Activated CD4-positive, alpha-beta T cell treated with anti-CD3 and anti-CD28 coated beads, Interleukin-2, amount 50 U/mL, for 16 hours (primary cell): ENCODE measurements at places on chromosomes 16 and 17.

GRCh38 chr17:66957951-66958579 lies 6.4 kb upstream of the CACNG4 start:
- no peak for DNase-seq

DNA sequence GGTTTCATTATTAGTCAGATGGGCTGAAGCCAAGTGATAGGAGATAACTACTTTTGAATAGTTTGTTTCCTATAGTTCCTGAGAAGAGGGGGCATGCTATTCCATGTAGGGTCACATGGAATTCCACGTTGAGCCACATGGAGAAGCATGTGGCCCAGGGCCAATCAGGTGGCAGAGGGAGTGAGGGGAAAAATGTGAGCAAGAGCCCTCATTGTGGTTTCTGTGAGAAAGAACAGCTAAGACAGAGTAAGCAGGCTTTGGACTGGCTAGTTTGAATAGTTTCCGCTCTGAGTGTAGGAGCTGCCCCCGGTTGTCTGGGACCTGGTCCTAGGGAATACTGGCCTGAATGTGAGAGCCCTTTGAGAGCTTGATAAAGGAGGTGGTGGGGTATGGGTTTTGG lies 69.9 kb upstream of the CNTNAP4 start:
- no peak for DNase-seq

DNA sequence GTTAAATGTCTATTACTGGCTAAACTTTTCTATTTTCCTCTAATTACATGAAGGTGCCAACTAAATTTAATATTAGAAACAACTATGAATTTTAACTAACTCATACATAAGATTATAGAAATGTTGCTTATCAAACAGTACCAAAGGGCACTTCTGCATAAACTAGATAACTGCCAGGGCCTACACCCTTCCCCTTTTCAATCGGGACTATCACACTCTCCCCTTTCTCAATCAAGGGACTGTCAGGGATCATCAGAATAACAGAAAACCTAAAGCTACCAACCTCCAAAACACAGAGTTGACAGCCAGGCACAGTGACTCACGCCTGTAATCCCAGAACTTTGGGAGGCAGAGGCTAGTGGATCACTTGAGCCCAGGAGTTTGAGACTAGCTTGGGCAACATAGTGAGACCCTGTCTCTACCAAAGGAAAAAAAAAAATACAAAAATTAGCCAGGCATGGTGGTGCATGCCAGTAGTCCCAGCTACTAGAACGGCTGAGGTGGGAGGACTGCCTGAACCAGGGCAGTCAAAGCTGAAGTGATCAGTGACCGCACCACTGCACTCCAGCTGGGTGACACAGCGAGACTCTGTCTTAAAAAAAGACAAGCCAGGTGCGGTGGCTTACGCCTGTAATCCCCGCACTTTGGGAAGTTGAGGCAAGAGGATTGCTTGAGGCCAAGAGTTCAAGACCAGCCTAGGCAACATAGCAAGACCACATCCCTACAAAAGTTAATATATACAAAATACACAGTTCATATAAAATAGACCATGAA lies 3.2 kb upstream of the PHLPP2 start:
- no peak for DNase-seq

GRCh38 chr17:49589577-49589927 lies 13.9 kb downstream of the NXPH3 start:
- DNase-seq = no peak

- DNase-seq = no peak
Observed at GRCh38 chr16:24023621-24024020, 187.8 kb downstream of the PRKCB start.

GRCh38 chr16:30115238-30115637 lies 1.9 kb upstream of the GDPD3 start:
- no peak for DNase-seq

- no peak for DNase-seq
Observed at GRCh38 chr16:3562914-3563480, 14.2 kb downstream of the NLRC3 start.

GRCh38 chr17:45149669-45150664 lies 1.7 kb downstream of the HEXIM1 start:
- peak; percentile 46 for DNase-seq

GRCh38 chr16:2486645-2487516 lies 12.0 kb downstream of the TBC1D24 start:
- peak; percentile 74 for DNase-seq

DNA sequence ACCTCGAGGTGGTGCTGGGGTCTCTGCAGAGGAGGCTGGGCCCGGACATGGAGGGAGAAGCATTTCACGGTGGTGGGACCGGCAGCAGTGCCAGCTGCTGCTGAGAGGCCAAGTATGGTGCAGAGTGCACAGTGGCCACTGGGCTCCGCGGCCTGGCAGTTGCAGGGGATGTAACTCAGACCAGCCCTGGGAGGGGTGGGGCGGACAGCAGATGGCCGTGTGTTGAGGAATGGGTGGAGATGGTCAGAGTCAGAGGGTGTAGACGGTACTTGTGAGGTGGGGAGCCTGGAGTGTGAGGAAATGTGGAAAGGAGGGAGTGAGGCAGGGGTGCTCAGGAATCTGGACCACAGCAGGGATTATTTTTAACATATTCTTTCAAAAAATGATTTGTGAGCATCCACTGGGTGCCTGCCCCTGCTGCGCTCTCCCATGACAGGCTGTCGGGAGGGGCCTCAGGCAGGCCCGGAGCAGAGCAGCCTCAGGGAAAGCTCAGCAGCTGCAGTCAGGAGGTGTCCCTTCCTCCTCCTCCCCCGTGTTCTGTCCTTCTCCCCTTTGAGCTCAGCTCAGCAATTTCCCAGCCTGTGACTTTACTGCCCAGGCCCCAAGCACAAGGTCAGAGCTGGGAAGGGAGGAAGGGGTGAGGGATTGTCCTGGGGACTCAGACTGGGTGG lies 113.1 kb downstream of the RAP1GAP2 start:
- no peak for DNase-seq

- no peak for DNase-seq
Observed at GRCh38 chr16:49414671-49415070, 41.1 kb downstream of the C16orf78 start.

- no peak for DNase-seq
Observed at GRCh38 chr17:35210741-35211140, 16.5 kb upstream of the SLC35G3 start.

DNA sequence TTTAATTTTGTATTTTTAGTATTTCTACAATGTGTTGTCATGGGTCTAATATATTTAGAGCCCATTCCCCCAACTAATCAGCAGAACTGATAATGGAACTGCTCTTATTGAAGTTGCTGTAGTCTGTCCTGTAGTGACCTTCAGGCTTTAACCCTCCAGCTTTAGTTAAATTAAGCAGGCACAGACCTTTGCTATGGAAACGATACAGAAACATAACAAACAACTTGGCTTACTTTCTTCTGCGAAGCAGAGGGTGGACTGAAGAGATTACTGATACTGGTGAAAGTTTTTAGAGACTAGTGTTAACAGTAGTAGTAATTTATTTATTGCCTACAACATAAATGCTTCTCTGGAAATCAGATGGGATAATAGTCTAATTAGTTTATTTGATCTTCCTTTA lies 61.4 kb downstream of the NFATC3 start:
- DNase-seq = peak; percentile 23

DNA sequence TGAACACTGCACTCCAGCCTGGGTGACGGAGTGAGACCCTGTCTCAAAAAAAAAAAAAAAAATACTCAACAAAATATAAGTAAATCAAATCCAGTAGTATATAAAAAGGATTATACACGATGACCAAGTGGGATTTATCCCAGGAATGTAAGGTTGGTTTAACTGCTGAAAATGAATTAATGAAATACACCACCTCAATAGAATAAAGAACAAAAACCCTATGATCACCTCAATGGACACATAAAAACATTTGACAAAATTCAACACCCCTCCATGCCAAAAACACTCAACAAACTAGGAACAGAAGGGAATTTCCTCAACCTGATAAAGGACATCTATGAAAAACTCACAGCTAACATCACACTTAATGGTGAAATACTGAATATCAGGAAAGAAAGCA lies 6.6 kb downstream of the MIS12 start:
- DNase-seq = no peak

DNA sequence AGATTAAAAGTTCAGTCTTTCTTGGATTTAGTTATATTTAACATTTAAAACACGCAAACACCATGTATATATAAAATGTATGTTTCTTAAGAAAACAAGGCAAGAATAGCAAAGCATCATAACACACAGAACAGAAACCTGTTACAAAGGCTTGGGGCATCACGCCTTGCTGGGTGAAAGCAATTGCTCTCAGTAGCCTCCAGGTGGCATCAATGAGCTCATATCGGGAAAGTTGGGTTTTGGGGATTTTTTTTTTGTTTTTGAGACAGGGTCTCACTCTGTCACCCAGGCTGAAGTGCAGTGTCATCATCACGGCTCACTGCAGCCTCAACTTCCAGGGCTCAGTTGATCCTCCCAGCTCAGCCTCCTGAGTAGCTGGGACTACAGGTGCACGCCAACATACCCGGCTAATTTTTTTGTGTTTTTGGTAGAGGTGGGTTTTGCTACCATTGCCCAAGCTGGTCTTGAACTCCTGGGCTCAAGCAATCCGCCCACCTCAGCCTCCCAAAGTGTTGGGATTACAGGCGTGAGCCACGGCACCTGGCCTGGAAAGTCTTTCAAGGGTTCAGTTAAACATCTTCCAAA lies 56.9 kb downstream of the CYB5D2 start:
- peak; percentile 42 for DNase-seq

DNA sequence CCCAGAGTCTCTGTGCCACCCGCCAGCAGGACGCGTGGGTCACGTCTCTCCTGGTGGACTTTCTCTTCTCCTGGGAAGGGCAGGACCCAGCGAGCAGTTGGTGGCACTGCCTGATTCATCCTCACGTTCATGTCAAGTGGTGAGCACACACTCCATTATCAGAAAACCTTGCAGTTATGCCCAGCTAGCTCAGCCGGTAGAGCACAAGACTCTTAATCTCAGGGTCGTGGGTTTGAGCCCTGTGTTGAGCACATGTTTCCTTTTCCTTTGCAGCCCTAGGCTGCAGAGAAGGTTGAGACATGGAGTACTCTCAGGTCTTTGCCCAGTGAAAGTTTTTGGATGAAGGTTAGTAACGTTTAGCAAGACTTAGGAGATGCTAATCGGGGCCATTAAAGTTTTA lies 8.0 kb downstream of the OR1F1 start:
- DNase-seq = no peak

GRCh38 chr17:2017274-2017941 lies 7.7 kb downstream of the RTN4RL1 start:
- DNase-seq = no peak
